ENCODE measurements at places on chromosomes 11 and 22.

- DNase-seq: no peak
Measured at GRCh38 chr11:88813233-88813915, 252.4 kb downstream of the GRM5 start.

GRCh38 chr11:36034551-36035331 is 90.9 kb downstream of the LDLRAD3 start:
- no peak for DNase-seq

GRCh38 chr11:128859563-128860441 is 7.3 kb downstream of the KCNJ1 start:
- peak; percentile 55 for DNase-seq

GRCh38 chr11:7512525-7513233 is 1.1 kb upstream of the PPFIBP2 start:
- DNase-seq: no peak

- no peak for DNase-seq
Measured at GRCh38 chr11:28108958-28109357, 770 bp downstream of the METTL15 start.

DNA sequence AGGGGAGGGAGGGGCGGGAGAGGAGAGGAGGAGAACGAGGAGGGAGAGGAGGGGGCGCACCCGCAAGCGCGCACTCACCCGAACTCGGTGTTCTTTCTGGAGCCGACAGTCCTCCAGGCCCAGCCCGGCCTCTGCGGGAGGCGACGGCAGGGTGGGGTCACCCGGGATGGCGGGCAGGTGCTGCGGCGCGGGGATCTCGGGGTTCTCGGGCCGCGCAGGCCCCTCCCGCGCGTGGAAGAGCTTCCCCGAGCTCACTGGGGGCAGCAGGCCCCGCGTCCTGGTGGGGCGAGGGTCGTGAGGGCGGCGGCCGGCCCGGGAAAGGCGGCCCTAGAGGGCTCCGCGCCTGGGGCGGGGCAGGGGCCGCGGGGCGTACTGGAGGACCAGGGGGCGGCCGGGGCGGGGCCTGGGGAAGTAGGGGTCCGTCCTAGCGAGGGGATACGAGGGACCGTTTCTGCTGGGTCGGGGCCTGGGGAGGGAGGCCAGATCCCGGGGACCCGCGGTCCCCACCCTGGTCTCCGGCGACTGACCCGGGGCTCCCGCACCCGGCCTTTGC is 5.2 kb downstream of the LMNTD2 start:
- no peak for DNase-seq

GRCh38 chr11:32279672-32280071 is 155.7 kb downstream of the WT1 start:
- DNase-seq: no peak

GRCh38 chr11:61586792-61587430 is 6.0 kb upstream of the SYT7 start:
- no peak for DNase-seq

DNA sequence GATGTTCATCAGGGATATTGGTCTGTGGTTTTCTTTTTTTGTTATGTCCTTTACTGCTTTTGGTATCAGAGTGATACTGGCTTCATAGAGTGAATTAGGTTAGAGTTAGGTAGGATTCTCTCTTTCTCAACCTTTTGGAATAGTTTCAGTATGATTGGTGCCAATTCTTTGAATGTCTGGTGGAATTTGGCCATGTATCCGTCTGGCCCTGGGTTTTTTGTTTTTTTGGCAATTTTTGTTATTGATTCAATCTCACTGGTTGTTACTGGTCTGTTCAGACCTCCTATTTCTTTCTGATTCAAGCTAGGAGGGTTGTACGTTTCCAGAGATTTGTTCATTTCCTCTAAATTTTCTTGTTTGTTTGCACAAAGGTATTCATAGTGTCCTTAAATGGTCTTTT is 54.4 kb downstream of the ATXN10 start:
- no peak for DNase-seq

DNA sequence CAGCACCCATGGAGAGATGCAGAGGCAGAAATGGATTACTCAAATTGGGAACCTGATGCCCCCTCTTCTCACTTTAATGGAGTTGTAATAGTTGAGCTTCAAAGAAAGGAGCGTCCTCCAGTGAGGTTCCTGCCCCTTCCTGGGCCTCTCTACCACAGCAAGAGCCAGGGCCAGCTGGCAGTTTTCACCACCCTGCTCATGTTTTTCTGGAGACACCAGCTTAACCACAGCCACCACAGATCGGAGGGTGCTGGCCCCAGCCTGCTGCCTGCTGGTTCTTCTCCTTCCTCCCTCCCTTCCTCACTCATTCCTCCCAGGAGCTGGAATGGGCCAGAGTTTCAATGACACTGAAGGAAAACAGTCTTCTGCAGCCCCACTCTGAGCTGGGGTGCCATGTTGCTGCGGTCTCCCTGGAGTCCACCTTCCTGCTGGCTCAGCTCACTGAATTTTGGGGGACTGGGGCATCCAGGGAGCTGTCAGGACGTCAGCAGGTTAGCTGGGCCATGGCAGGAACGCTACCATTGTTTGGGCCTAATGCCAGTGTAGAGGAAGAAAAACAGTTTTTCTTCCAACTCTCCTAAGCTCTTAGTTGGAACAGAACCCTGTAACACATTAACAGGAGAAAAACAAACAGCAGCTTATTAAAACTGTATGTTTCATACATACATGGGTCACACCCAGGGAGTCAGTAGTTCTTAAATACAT is 57.7 kb downstream of the TRAF6 start:
- DNase-seq: no peak

DNA sequence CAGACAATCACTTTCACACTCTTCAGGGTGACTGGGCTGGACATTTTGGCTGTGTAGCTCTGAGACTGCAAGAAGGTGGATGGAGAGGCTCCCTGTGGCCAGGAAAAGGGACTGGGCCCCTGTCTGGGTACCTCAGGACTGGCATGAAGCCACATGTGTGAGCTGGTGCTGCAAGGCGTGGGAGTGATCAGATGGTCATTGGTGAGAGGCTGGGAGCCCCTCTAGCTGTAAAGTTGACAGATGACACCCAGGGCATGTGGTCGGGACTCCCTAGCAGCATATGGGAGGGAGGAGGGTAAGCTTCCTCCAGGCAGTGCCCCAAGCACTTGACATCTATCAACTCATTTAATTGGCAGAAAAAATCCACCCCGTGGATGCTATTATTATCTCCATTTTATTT is 18.9 kb upstream of the CABP2 start:
- DNase-seq: no peak

Data from activated CD4-positive, CD25-positive, alpha-beta regulatory T cell treated with anti-CD3 and anti-CD28 coated beads, Interleukin-2, amount 50 U/mL, for 16 hours (primary cell).